ENCODE measurements at places on chromosomes 2 and 18. TPM values are rescaled to one million over a fixed set of nuclear protein-coding genes. Genes with fewer than 3 reads are reported as not detected.
A peak's percentile ranks its signal among the peaks of the same experiment; 100 is the strongest.

DNA sequence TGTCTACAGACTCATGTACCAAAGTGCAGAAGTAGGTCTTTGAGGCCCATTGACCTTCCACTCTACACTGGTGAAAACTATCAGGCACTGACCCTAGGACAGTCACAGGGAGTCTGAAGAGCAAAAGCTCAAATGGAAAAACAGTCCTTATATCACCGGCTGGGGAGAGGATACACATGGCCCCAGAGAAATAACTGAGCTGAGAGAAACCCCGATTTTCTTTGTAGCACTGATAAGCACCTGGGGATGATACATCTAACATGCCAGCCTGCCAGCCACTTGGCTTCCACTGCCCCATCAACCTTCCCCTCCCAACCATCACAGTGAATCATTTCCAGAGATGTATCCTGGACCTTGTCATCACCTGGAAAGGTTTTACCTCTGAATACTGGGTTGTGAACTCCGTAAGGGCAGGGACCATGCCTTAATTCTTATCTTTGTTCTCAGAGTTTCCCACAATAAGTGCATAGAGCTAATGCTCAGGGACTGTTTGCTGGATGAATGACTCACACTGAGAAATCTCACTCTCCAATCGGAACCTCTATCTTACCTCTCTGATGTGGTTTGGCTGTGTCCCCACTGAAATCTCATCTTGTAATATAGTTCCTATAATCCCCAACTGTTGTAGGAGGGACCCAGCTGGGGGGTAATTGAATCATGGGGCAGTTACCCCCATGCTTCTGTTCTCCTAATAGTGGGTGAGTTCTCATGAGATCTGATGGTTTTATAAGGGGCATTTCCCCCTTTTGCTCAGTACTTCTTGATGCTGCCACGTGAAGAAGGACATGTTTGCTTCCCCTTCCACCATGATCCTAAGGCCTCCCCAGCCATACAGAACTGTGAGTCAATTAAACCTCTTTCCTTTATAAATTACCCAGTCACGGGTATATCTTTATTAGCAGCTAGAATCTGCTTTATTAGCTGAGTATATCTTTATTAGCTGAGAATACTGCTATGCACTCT, 37.1 kb downstream of the EVA1A start:
- DNase-seq = no peak

DNA sequence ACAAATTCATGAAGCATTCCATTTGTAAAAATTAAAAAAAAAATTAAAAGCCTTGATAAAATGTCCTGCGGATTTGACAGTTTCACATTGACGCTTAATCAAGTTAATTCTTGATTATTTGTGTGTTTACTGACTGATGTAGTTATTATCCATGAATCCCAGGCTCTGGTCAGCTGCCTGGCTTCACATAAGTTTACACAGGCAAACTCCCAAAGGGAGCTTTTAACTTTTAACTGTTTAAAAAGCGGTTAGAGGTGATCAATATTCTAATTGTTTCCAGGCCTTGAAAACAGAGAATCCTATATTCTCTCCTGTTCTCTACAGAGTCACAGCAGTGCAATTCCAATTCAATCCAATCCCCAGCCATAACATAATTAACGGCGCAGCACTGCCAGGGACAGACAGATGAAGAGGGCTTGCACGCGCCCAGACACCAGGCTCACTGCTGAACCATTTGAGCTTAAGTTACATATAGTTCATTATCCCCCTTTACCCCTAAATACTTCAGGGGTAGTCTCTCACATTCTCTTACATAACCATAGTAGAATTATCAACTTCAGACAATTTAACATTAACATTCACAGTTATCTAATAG, 47.5 kb downstream of the ATP8B1 start:
- DNase-seq = no peak

DNA sequence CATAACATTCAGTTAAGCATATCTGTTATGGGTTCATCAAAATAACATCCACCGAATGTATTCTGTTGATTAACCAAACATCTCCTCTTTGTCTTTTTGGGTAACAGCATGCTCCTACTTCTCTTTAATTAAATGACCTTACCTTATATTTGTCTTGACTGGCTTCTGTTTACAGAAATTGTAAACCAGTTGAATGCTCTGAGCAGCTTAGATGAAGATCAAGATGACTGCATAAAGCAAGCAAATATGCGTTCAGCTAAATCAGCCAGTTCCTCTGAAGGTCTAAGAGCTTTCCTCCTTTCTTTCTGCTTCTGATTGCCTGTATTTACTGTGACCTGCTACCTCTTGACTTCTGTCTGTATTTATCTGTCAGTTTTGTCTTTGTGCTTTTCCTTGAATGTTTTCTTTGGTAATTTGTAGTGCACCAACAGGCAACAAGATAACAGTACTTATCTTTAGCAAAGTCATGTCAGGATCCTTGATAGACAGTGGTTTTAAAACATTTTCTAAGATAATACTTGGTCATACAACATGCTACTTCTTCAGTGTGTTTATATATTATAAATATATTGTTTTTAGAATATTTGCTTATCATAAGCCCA, 152.8 kb downstream of the EHBP1 start:
- DNase-seq = no peak

DNA sequence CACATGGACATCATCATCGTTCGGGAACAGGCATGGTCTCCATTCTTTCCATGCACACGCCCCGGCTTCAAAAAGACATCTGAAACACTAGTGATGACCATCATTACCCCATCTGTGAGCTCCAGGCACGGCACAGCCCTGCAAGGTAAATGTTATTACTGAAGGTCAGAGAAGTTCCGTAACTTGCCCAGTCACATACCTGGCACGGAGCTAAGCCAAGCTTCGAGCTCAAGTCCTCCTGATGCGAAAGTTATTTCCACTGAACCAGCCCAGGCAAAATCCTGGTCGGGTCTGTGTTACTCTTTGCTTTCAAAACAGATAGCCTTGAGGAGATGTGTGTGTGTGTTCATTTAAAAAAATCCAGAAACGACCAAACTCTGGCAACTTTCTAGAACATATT, 22.8 kb downstream of the FHL2 start:
- DNase-seq = no peak

DNA sequence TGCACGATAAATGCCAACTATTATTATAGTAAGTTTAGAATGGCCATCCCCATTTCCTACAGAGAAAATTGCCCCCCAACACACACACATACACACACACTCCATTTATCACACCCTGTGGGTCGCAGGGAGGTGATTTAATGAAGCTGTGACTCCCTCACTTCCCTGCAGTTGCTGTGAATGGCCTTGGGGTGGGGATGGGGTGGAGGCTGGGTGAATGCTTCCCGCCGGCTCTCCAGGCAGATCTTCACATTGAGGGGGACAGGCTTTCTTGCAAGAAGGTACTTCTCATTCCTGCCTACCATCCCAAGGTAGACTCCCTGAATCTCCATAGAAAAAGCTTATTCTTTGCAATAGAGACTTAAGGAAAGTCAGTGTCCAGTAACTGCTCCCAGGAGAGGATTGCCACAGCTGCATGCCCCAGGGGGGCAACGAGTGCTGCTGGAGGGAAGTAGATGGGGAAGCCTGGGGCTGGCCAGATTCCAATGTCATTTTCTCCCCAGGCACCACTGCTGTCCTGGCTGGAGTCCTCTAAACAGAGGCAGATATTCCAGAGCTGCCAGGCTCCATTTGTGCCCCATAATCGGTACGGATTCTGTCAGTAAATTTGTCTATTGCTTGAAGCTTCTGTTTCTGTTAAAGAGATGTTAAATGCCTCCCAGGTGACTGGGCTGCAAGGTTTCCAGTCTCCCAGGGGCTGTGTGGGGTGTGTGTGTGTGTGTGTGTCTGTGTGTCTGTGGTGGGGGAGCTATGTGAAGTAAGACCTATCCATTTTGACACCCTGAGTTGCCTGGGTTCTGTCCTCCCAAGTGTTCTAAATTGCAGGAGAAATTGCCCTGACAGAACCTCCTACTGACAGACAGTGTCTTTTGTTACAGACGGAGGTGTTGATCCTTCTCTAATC, 265.5 kb downstream of the SRBD1 start:
- no peak for DNase-seq

GRCh38 chr2:135258193-135258592, 206.1 kb downstream of the RAB3GAP1 start:
- DNase-seq = no peak

DNA sequence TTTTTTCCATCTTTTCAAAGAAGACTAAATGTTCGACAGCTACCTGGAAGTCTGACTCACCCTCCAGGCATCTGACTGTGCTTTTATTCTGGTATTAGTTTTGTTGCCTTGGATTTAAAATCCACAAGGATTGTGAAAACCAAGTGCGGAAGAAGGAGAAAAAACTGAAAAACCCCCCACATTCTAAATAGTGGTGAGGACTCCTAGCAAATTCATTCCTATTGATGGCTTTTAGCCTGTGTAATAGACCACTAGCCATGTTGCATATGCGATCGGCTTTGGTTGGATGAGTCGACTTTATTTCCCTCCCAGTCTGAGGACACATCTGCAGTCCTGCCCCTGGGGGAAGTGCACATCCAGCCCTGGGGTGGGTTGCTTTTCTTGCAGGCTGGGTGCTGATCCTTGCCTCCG, 16.9 kb downstream of the LDLRAD4 start:
- no peak for DNase-seq

DNA sequence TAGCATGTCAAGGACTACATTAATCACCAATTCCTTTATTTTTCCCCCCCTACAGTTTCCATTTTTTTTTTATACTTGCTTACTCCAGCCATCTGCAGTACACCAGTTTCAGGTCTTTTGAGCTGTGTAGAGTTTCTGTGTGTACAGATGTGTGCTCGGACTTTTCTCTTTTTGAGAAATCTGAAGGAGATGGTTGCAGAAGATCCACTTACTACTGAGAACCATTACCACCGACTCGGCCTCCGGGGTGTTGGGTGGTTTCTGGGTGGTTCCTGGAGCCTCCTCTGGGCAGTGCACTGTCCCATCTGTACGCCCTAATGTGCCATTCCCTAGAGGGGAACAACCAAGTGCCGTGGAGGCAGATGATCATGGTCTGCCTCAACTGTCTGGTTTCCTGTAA, 15.4 kb upstream of the LYPD6B start:
- DNase-seq = no peak

- DNase-seq = no peak
Observed at GRCh38 chr2:172976116-172976515, 99.5 kb upstream of the MAP3K20 start.

- no peak for DNase-seq
Observed at GRCh38 chr18:11398625-11399024, 210.8 kb upstream of the SLC35G4 start.

GRCh38 chr2:36376319-36376765, 20.8 kb downstream of the CRIM1 start:
- peak; percentile 77 for DNase-seq

- no peak for DNase-seq
Observed at GRCh38 chr2:217610401-217610814, 392.4 kb downstream of the TNS1 start.

- no peak for DNase-seq
Observed at GRCh38 chr18:37669991-37670534, 104.5 kb upstream of the CELF4 start.

- no peak for DNase-seq
Observed at GRCh38 chr2:69815717-69816116, 13.7 kb upstream of the GMCL1 start.

DNA sequence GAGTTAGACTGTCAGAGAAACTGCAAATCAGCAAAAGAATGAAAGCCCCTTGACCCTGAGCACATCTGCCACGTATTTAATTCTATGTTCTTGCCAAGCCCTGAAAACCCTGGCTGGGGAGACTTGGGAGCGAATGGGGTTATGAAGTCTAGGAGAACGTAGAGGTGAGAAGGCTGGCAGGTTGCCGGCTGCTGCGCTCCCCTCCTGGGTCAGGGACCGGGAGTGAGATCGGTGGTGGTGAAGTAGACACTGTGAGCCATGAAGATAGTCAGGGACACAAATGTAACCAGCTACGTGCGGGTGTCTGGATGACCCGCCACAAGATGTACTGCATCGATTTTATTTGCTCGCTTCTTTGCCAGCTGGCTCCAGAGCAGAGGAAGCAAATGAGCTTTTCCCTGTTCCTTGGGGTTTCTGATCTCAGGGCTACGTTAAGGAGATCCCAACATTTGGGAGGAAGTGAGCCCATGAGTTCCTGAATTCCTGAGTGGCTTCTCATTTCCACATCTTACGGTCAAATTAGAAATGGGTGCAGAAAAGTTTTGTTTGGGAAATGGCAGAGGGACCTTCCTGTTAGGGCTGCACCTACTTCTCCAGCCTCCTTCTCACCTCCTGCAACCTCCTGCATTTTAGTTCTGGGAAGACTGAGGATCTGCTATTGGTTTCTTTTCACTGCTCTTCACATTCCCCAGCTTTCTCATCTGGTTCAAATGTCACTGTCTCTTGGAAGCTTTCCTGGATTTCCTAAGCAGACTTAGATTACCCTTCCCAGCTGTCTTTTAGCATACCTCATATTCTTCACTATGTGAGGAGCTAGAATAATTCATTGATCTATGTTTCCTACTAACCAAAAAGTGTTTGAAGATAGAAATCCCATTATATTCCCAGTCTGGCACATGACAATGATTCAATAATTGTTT, 360.6 kb downstream of the ZNF521 start:
- no peak for DNase-seq

- DNase-seq = no peak
Observed at GRCh38 chr2:190641469-190641868, 7.4 kb upstream of the NAB1 start.

USP37 gene
- 11.0 TPM for total RNA-seq

EML6 gene
- 1.0 TPM for total RNA-seq

GALNT3 gene
- 0.13 TPM for total RNA-seq

MALL gene
- total RNA-seq = 9.8 TPM

CPLX4 gene
- not detected for total RNA-seq

RAB6C gene
- 0.24 TPM for total RNA-seq

SCLY gene
- 8.8 TPM for total RNA-seq

All from heart right ventricle (tissue), 16 donors.